ENCODE measurements at places on chromosomes 12 and 14.

GRCh38 chr12:47887529-47887928, 17.3 kb downstream of the VDR start:
- DNase-seq, result no peak

DNA sequence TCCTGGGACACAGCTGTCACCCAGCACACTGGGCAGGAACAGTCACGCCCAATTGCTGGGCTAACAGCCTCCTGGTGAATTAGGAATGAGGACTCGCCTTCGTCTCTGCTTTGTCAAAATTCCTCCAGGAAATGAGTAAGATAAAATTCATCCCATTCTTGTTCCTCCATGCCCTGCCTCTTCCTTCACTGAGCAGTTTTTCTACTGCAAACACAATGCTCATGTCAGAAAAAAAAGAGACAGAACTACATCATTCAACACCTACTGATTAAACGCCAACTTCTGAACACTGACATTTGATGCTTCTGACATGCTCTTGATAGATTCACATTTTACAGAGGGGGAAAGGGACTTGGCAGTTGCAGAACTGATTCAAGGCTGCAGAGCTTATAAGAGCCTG, 37.5 kb upstream of the DTX1 start:
- DNase-seq, result peak; percentile 72

- no peak for DNase-seq
Observed at GRCh38 chr12:111467092-111467856, 61.6 kb downstream of the SH2B3 start.

DNA sequence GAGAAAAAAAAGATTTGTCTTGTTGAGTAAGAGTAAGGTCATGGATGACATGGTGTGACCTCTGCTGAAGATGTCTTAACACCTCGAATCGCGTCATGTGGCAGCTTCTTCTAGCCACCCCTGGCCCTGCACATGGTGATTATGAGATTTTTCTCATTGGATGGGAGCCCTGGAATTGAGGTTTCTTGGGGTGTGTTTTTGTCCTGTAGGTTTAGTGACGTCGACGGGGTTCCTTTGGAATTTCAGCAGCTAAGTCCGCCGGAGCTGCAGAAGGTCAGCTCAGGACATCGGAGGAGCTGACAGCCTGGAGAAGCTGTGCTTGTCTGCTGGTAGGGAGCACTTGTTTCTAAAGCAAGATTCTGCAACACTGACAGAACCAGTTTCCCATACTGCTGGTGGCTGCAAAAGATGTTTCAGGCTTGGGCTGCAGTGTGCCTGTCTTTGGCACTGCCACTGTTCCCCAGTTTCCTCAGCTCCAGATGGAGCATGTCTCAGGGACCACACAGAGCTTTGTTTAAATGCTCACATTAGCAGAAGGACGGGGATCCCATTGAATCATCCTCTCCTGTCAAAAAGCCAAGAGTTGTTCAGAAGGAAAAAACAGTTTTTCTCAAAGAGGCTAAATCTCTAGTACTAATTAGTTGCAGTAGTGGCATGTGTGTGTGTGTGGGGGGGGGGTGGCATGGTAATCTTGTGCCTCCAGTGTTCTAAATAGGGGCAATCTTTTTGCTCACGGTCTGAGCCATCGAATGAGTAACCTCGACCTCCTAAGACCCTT, 5.2 kb upstream of the FOS start:
- no peak for DNase-seq

DNA sequence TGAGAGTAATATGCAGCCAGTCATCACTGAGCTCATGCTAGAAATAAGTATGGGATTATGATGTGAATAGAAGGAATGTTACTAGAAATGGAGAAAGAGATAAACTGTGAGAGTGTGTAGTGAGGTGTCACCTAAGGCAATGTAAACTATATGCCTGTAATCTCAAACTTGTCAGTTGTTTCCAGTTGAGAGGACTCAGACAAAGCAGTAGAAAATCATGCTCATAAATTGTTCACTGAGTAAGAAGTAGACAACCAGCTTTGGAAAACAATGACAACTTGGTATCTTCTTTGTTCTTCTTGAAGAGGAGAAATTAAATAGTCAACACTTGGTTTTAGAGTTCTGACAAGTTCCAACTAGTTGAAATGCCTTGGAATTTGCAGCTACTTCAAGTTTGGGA, 148.5 kb upstream of the OR4E1 start:
- no peak for DNase-seq

GRCh38 chr12:94745562-94745961, 95.2 kb upstream of the TMCC3 start:
- no peak for DNase-seq

GRCh38 chr14:82003426-82003825, 469.8 kb upstream of the SEL1L start:
- DNase-seq, result no peak

- DNase-seq, result no peak
Observed at GRCh38 chr14:59022144-59022543, 166.3 kb upstream of the DAAM1 start.

DNA sequence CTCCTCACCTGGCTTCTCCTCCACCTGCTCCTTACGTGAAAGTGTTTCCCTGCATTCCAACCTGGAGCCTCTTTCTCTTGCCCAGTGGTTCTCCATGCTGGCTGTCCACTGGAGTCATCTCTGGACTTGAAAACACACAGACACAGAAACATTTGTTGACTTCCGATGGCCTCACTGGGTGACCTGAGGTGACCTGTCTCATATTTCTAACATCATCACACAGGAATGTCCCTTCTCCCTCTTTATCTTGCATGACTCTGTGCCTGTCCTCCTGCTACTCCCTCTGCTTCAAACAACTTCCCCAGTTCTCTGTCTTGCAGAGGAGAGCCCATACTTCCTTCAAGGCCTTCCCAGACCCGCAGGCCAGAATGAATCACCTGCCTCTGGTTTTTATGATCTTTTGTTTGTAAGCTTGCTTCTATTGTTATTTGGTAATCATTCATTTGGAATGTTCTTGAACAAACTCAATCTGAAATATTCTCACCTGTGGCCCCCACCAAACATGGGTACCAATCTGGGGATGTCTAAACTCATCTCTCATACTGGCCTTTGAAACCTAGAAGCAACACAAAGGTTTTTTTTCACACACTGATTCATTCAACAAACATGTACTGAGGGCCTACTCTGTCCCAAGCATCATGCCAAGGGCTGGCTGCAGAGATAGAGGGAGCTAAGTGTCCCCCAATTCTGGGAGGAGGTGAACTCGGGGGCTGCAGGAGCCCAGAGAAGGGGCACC, 9.7 kb upstream of the RIN3 start:
- no peak for DNase-seq

DNA sequence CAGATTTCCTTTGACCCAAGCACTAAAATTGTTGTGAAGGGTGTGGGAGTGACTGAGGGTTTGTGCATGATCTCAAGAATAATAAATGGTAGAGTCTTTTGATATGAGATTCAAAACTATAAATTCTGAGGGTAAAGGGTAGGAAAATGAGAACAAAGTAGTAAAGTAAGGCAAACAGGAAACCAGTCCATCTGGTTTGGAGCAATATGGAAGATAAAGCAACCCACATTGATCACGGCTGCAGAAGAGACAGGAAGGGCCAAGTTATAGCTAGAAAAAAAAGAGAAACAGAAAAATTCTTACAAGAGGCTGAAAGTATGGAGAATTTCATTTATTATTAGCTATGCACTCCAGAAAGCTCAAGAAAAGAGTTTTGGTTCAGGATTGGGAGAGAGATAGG, 4.6 kb upstream of the SLCO1B3 start:
- DNase-seq, result no peak

GRCh38 chr12:54598970-54599369, 10.5 kb upstream of the PPP1R1A start:
- no peak for DNase-seq

- no peak for DNase-seq
Observed at GRCh38 chr12:9124383-9125031, 8.8 kb upstream of the A2M start.

GRCh38 chr14:21699551-21699950, 25.9 kb upstream of the OR4E1 start:
- DNase-seq, result no peak

DNA sequence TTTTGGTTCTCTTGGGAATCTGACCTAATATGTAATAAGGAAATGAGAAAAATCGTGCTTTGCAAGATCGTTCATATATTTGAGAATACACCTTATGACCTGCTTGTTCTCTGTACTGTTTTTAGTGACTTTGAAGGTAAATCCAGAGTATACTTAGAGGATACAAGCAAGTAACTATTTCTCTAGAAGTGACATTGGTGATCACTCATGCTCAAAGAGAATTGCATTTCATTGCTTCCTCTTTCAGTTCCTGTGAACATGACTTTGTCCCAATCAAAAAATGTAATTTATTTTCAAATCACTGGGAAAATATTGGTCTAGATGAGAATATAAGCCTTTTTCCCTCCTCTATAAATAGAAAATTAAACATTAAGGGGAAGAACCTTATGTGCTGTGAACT, 2.7 kb downstream of the KTN1 start:
- DNase-seq, result no peak

DNA sequence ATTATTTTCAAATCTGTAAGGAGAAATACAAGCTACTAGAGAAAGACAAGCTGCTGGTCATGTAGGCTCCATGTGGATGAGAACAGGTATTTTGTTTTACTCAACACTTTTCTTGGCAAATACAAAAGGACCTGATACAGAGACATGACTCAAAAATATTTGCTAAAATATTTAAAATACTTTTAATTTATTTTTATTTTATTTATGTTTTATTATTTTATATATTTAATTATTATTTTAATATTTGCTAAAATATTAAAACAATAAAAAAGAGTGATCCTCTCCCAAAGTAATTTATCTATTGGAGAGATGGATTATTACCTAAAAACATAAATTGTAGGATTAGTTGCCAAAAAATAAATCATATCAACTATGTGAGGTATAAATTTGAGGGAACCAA, 808.9 kb upstream of the SEL1L start:
- DNase-seq, result no peak

DNA sequence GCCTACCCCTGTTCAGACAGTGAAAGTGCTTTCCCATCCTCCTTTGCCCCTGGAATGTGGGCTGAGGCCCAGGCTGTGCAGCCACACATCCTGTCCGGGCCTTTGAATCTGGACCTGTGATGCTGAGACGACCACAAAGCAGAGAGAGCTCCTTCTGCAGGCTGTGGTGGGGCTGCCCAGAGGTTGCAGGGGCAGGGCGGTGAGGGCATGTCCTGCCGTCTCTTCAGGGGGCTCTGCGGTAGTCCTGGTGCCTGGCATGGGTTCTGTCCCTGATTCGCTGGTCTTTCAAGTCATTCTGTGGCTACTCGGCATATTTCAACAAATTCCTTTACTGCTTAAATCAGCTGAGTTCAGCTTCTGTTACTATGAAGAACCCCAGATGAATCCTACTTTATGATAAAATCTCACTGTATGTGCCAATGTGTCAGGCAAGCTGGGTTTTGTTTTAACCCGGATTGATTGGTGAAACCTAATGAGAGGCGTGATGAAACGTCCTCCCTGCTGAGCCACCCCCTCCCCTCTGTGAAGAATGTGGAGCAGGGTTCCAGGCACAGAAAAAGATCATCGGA, 63.4 kb upstream of the DICER1 start:
- no peak for DNase-seq

DNA sequence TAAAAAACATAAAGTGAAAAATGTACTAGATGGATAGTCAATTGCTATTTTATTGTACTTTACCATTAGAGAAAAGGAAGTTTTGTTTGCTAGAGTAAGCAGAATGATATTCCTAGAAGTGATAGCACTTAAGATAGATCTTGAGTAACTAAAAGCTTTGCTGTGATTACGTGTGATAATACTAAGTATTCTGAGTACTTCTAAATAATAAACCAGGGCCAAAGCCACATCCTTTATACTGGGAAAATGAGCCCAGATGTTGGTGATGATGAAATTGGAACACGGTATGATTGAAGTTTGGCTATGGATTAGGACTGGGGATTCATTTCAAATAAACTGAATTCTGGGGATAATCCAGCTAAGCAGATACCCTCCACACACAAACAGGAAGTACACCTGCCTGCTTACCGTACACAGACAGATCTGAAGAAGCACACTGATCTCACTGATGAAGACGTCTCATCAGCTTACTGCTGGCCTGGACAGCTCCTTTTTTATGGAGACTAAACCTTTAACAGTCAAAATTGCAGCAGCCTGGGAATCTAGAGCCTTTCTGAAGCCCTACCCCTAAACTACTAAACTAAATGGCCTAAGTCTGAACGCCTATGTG, 199.8 kb downstream of the LRFN5 start:
- no peak for DNase-seq
